MG63 (cell line): ENCODE measurements at places on chromosomes 4 and X. TPM values are rescaled to one million over a fixed set of nuclear protein-coding genes. Genes with fewer than 3 reads are reported as not detected.

GRCh38 chr4:153081693-153082092 is 122.5 kb upstream of the TRIM2 start:
- no peak for DNase-seq

Gene TCEAL7
- not detected in 2 replicates for total RNA-seq

- no peak for DNase-seq
Measured at GRCh38 chr4:1017211-1017610, 5.8 kb downstream of the FGFRL1 start.

Gene MBNL3
- total RNA-seq, result 0.79 and 1.4 TPM in 2 replicates

Gene BEX1
- 10.9 and 12.3 TPM in 2 replicates for total RNA-seq

- DNase-seq, result no peak
Measured at GRCh38 chrX:72273718-72274117, 3.3 kb downstream of the RPS4X start.

DNA sequence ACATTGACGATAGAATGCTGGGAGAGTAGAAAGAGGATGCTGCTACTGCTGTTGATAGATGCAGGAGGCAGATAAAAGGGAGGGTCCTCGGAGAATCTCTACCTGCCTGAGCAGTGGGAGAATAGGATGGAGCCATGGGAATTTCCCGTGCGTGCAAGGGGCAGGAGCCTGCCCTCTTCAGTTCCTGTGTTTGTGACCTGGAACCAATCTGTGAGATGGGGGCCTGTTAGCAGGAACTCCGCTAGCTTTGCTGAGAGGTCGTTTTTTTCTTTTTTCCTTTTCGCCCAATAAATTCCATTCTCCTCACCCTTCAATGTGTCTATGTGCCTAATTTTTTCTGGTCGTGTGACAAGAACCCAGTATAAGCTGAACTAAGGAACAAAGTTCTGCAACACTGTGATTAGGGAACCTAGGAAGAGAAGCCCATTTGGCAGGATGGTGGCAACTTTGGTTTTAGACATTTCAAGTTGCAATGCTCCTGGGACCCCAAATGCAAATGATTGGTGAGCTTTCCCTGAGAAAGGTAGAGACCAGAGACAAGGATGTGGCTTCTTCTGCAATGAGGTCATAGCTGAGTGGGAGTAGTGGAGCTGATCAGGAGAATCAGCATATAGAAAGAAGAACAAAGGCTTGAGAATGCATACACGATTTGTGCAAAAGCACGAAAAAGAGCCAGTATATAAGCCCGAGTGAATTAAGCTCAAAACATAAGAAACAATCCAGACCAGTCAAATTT is 23.9 kb downstream of the SLC39A8 start:
- DNase-seq, result no peak

DNA sequence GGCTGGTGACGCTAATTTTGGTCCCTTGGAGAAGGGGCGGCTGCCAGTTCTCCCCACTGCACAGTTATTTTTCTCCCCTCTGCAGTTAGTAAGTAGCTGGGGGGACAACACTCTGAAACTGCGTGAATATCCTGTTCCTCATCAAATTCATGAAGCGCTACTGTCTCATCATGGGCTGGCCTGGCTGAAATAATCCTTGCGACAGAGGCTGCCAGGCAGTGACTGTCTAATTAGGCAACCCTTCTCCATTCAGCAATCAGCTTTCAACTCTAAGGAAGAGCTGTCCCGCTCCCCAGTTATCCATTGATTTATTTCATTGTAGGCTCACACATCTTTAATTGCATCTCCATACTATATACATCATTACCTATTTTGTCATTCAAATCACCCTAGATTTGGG is 8.2 kb downstream of the SH3TC1 start:
- no peak for DNase-seq

GRCh38 chrX:39516427-39516841 is 581.3 kb downstream of the BCOR start:
- DNase-seq, result no peak

DNA sequence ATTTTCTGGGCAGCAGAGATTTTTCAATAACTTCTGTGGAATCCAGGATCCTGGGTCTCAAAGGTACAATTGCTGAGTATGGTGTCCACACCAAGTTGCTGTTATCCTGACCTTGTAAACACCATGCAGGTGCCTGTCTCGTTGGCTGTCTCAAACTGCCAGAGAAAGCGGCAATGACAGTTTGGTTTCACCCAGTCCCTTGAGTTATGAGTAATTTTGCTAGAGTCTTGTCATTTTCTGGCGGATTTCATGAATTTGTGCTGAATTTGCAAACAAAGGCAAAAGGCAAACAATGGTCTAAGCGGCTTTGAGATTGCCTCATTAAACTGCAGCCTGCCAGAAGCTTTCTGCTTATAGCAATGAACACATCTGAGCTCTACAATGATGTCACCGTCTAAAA is 847.9 kb downstream of the RAB28 start:
- DNase-seq, result no peak

Gene GYPE
- total RNA-seq, result 0.10 and 0.20 TPM in 2 replicates

Gene FGF13
- total RNA-seq, result 0.05 and 0.56 TPM in 2 replicates

Gene GTPBP6
- total RNA-seq, result 64.5 and 79.5 TPM in 2 replicates

Gene AKAP4
- not detected in 2 replicates for total RNA-seq

GRCh38 chr4:114132830-114133229 is 153.4 kb upstream of the ARSJ start:
- no peak for DNase-seq

- DNase-seq, result no peak
Measured at GRCh38 chr4:167117273-167117672, 117.0 kb downstream of the SPOCK3 start.

- DNase-seq, result no peak
Measured at GRCh38 chr4:110367156-110367555, 108.8 kb upstream of the ENPEP start.

DNA sequence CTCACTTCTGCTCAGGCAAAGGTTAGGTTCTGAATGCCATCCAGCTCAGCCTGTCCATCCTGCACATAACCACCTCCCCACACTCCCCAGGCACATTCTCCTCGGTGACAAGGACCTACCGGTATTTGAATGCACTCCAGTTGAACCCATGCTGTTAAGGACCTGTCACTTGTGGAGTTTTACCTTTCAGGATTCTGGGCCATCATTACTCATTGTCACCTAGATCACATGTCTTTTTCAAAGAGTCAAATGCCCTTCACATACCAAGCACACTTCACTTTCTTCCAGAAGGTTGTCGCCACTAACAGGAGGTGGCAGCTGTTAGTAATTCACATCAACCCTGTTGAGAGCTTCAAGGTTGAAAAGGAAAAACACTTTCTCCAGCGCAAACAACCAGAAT is 218.3 kb downstream of the SOWAHB start:
- no peak for DNase-seq

- DNase-seq, result no peak
Measured at GRCh38 chr4:122845760-122846159, 19.1 kb downstream of the FGF2 start.

GRCh38 chr4:12393631-12394262 is 965.1 kb upstream of the HS3ST1 start:
- no peak for DNase-seq

- no peak for DNase-seq
Measured at GRCh38 chr4:125365731-125366130, 51.0 kb downstream of the FAT4 start.

DNA sequence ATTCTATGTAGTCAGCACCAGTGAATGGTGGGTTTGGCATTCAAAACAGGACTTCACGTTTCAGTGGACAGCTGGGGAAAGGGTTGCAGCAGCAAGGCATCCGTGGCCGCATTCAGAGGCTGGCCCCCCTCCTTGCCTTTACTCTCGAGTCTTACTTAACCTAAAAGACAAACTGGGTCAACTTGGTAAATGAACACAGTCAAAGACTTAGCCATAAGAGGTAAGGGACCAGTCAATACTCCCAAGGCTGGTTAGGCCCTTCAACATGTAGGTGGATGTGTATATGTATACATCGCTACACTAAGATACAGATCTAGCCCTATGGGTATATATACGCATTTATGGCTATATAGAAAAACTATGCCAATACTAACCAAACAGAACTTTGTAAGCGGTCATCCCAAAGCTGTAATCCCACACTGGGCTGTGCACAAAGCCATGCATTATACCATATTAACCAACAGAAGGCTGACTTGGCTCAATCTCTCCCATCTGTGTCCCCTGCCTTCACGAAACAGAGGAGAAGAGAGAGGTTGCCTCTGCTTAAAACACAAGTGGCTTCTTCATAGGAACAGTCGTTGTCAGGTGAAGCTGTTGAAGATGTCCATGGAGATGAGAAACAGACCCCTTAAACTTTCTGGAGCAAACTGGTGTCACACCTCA is 61.9 kb downstream of the TSC22D3 start:
- DNase-seq, result no peak

Gene TLR7
- not detected in 2 replicates for total RNA-seq

Gene SHOX
- not detected in 2 replicates for total RNA-seq

GRCh38 chr4:87235020-87235671 is 14.7 kb upstream of the KLHL8 start:
- DNase-seq, result peak; percentile 3

DNA sequence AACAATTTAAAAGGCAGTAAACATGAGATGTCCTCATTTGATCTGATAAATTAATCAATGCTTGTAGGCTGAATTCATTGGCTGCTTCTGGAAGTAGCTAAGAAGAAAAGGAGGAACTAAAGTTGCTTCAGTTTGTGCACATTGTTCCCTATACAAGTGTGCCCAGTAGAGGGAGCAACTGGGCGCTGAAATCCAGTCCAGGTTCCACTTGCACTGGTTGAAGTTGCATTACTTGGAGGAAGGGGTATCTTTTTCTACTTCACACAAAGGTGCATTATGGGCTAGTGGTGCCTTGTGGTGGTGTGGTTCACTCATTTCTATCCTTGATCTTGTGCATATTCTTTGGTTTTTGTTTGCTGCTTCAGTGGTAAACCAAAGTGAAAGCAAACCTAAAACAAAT is 67.9 kb upstream of the SOX3 start:
- peak; percentile 12 for DNase-seq

- no peak for DNase-seq
Measured at GRCh38 chr4:75848891-75849290, 53.4 kb downstream of the PPEF2 start.

GRCh38 chr4:26272654-26273615 is 47.9 kb upstream of the RBPJ start:
- DNase-seq, result peak; percentile 65

Gene AR
- total RNA-seq, result 1.2 and 2.4 TPM in 2 replicates

DNA sequence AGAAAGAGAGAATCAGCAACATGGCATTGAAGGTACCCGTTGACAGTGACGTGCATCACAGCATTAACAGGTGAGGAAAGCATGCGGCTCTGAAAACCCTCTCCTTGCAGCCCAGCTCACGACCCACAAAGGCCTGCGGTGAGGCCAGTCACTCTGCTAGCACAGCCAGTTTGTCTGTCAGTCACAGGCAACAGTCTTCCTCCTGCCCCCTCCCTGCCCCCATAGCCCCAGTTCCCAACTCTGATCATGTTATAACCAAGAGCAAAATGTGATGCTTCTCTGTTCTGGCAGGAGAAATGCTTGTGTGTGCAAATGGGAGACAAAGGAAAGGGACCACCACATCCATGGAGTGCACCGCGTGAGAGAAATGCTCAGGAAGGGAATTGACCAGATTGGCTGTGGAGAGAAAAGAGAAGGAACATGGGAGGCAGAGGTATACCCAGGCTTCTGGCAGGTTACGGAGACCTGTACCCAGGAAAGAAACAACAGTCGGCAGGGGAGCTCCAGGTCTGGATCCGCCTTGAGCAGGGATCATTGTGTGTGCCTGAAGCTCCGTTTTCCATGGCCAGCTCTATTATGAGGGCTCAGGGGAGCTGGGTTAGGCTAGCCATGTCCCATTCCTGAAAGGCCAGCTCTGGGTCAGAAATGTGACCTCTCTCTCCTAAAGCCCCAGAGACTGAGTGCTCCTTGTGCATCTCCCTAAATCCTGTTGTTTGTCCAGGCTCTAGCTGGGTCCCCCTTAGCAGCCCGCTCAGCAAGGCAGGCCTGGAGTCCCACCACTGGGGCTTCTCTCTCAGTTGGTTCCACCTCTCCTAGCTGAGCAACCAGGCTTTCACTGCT is 139.7 kb upstream of the MAMLD1 start:
- DNase-seq, result no peak

DNA sequence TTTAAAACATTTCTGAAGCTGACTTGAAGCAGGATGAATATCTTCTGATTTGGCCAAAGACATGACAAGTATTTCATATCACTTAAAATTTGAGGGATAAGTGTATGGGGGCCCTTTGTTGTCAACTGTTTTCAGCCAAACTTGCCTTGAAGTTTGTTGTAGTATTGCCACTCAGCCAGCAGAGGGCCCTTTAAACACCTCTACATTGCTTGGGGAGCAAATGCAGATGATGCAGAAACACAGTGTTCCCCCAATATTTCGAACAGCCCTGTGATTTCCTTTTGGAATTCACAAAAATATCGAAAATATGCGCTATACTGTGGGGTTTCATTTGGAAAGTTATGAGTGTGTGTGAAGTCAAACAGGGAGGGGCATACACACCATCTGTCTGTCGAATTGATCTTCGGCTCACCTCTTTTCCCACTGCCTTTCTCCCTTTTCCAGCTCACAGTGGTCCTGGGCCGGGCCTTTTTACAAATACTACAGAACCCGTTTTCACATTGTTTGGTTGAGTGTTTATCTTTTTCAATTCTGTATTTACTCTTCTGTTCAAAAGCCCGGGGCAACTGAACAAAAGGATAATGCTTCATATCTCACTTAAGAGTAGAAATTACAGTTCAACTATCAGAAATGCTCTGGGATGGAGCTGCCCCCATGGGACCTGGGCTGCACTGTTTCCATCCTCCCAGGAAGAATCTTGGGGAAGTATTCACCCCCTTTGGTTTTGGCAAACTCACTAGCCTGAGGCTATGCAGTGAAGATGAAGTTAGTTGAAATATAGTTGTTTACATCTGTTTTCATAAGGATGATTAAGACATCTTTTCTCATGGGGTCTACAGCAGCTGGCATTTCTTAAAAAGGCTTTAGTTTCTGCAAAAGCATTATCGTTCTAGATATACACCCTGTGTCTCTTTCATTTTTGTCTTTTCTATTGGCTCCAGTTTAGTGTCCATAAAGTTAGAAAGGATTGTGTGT is 137.6 kb downstream of the EGF start:
- DNase-seq, result peak; percentile 2

Gene CT45A2
- total RNA-seq, result not detected in 2 replicates
